ENCODE measurements at places on chromosomes 1 and 21.
A peak's percentile ranks its signal among the peaks of the same experiment; 100 is the strongest.

- no peak for DNase-seq
Measured at GRCh38 chr21:20728691-20729090, 269.5 kb upstream of the NCAM2 start.

DNA sequence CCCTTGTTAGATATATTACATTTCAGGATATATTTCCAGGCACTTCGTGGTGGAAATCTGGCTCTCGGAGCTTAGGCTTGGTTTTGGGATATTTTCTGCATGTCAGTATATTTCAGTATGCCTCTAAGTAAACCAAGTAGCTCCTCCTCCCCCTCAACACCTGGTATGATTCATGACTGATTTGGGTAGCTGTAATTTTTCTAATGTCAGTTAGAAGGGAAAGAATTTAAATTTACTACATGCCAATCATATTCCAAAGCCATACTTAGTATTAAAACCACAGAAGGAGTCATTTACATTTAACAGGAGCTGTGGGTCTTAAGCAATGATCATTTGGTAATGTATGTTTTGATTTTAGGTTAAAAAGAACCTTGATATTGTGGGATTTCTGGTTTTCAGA, 40.6 kb downstream of the ST6GALNAC3 start:
- DNase-seq = no peak

GRCh38 chr1:79694241-79694640, 687.7 kb upstream of the ADGRL4 start:
- no peak for DNase-seq

DNA sequence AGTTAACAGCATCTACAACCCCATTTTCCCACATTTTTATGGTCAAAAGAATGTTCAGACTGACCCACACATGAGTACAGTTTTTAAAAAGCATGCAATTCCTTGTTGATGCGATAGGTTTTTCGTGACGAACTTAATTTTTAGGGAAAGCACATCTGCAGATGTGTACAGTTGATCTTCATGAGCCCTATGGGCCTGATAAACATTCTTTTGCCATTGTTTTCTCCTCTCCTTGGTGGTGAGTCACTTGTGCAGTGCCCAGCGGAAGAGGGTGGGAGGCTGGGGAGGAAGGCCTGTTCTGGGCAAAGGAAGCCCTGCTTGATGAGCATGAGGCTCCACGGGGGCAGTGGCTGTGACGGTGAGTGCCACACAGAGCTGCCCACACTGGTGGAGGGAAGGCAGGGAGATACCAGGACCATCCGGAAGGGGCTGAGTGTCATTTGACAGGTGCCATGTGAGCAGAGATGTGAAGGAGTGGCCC, 5.3 kb downstream of the ARF1 start:
- no peak for DNase-seq

GRCh38 chr1:158107916-158108315, 72.8 kb upstream of the CD1D start:
- no peak for DNase-seq

- DNase-seq = peak; percentile 11
Measured at GRCh38 chr1:111448482-111448917, 556 bp downstream of the WDR77 start.

- DNase-seq = no peak
Measured at GRCh38 chr1:18751425-18751824, 108.0 kb downstream of the TAS1R2 start.

DNA sequence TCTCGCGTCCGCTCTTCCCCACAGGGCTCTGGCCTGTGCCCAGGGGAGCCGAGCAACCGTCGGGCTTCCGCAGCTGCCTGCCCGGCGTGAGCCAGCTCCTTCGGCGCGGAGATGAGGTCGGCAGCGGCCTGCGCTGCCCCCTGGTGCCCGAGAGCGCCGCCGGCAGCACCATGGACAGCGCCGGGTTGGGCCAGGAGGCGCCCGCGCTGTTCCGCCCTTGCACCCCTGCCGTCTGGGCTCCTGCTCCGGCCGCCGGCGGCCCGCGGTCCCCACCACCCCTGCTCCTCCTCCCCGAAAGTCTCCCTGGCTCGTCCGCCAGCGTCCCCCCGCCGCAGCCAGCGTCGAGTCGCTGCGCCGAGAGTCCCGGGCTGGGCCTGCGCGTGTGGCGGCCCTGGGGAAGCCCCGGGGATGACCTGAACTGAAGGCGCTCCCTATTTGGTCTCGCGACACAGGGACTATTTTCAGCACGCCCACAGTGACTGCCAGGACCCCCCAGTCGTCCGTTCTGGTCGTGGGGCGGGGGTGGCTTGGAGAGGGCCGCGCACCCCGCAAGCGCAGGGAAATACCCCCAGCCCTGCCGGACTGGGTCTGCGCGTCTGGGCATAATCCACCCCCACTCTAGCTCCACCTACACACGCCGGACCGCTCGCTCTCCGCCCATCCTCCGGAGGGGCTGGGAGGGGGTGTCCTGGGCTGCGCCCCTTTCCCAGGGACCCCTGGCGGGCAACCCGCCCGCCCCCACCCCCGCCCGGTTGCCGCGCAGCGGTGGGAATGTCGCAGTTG, 1.3 kb downstream of the HES3 start:
- DNase-seq = peak; percentile 78

DNA sequence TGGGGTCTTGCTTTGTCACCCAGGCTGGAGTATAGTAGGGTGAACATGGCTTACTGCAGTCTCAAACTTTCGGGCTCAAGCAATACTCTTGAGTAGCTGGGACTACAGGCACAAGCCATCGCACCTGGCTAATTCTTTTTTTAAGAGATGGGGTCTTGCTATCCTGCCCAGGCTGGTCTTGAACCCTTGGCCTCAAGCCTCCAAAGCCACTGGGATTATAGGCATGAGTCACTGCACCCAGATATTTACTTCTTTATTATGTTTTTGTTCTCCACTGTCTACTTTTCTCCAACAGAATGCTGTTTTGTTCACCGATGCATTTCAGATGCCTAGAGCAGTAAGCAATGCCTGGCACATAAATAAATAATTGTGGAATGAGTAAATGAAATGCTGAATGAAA, 72.4 kb downstream of the ADCY10 start:
- no peak for DNase-seq

- no peak for DNase-seq
Measured at GRCh38 chr1:88678405-88678804, 5.7 kb upstream of the PKN2 start.

GRCh38 chr1:183197762-183198161, 11.7 kb downstream of the LAMC2 start:
- DNase-seq = no peak

DNA sequence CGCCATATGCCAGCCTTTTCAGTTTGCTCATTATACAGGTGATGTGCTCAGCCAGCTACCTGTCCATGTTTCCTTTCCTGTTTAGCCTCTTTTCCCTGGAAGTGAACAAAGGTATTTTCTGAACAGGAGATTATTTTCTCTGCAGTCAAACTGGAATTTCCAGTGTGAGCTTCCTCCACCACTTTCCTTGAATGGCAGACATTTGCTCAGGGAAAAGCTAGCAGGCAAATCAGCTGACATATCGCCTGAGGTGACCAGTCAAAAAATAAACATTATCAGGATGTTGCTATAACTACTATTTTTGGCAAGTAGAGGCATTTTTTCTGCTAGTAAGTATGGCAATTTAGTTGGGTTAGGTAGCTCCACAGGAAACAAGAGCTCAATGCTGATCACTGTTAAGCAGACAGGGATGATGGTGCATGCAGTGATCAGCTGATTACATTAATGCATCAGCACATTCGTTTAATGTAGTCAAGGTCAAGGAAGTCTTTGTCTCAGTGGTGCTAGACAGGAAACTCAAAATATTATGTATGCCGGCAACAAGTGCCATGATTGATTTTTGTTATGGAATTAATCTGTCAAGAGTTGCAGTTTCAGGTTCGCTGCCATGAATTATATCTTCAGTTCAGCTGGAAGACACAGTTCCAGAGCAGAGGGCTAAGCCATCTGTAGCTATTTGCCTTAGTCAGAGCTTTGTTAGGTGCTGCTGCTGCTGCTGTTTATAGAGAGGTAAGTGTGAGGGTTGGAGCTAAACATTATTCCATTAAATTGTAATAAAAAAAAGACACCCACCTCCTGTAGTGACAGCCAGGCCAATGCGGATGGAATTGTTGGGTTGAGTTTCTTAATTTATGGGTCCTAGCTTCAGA, 179.7 kb upstream of the ST6GALNAC5 start:
- DNase-seq = no peak

DNA sequence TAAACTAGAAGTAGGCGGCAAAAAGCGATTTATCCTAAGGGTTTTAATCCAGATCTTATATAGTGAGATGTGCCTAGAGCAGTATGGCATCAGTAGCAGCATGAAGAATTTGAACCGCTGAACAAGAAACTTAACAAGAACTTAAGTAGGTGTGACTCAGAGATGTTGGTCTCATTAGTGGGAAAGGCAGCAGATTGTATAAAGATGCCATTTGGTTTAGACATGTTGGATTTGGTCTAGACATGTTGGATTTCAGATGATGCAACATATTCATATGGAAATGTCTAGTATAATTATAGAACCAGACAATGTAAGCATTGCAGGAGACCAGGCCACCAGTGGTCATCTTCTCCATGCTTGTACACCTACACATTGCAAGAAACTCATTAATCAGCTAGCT, 42.1 kb upstream of the ZP4 start:
- DNase-seq = no peak

- no peak for DNase-seq
Measured at GRCh38 chr21:26194811-26195251, 24.3 kb upstream of the APP start.

GRCh38 chr1:47548637-47549036, 110.8 kb downstream of the FOXD2 start:
- DNase-seq = no peak

DNA sequence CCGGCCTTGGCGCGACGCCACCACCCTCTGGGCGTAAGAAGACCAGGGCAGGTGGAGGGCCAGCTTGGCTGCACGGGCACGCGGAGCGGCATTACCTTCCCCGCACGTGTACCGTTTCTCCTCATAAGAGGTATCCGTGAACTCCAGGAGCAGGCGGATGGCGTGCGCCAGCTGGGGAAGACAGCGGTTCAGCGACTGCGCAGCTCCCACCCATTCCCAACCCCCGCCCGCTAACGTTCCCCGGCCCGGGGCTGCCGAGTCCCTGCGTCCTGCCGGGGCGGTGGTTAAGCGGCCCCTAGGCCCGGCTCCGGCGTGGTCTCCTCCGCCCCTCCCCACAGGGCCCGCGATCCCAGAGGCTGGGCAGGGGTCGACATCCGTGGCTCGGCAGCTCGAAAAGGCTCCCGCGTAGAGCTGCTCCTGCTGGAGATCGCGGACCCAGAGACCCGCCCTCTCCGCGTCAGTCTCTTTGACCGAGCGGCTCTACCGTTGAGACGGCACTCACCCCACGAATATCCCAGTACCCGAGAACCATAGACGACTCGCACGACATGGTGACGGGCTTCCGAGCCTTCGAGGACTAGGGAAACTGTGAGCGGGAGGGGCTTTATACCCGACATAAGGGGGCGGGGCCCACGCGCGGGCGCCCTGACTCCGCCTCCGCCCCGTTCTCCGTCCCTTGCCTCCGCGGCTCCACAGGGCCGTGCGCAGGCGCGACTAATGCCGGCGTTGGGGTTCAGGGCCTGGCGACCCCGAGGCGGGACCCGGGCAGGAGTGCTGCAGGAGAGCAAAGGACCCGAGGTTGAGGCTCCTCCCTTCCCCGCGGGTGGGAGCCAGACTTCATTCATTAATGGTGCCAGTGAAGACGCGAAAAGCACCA, 862 bp downstream of the GSTM3 start:
- DNase-seq = peak; percentile 76

DNA sequence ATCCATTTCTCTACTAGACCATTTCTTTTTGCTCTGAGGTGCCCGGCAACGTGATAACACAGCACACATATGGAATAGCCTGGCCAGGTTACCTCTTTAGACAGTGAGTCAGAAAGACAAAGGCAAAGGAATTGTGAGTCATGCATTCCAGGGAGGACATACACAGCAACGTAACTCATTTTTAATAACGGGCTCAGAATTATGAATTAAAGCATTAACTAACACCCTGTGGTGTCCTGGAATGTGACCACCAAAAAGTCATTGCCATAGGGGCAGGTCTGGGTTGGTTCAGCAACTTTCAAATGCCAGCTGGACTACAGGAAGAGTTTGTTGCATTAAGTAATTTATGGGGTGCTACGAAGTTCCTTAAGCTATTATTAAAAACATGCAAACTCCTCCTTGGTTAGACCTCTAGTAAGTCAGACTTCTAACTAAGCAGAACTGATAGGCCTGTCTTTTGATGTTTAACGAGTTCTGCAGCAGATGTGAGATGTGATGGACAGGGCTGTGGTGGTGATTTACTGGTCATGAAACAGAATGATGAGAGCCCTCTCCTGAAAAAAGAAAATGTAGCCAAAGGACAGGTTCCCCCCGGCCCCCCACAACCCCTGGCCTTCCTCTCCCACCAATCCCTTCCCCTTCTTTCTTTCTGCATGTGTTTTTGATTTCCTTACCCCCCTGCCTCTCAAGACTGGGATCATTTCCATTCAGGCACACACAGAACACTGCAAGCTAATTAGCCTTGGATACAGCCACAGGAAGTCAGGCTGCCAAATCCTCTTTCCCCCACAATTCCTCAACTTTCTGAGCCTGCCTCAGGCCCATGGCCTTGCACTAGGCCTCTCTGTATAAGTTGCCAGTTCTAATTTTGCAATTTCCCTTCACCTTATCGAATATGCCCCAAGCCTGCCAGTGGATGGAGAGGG, 88.9 kb upstream of the HAO2 start:
- no peak for DNase-seq

DNA sequence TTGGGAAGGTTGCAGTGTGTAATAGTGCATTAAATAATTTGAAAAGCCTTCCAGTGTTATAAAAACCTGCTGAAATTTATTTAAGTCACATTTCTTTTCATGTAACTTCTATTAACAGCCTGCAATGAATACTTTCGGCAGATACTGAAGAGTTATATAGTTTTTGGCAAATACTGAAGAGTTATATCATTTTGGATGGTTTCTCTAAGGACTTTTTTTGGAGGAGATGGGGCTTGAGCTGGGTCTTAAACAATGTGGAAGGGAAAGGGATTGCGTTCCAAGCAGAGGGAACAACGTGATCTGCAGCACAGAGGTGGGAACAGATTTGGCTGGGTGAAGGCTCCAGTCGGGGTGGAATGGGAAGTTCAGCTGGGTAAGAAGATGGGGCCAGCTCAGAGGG, 39.8 kb downstream of the MTR start:
- no peak for DNase-seq

DNA sequence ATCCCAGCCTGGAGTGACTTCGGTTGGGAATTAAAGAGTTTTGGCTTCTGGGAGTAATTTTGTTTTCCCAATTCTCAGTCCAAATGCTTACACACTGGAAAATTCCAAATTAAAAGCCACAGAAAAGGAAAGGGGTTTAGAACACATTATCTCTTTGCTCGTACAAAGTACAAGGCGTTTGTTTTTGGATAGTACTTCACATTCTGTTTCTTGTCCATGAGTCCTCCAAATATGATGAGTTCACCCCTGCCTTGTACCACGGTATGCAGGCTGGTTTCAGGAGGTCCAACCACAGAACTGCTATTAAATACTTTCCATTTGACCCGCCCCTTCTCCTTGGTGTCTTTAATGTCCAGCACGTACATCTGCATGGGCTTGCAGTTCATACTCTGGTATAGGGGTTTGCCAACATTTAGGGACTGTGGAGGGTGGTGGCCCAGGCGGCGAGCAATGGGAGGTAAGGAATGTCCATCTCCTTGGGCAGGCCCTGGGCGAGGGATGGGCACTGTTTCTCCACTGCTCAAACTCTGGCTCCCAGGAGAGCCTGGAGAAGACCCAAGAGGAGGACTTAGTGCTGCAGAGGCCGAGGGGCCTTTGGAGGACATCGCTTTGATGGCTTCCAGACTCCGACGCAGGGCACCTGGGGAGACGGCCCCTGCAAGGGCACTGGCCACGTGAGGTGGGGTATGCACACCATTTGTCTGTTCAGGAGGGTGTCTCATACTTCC, 13.7 kb upstream of the CPLANE2 start:
- DNase-seq = no peak

All from stimulated activated CD4-positive, alpha-beta T cell treated with anti-CD3 and anti-CD28 coated beads, Interleukin-4, amount 100 ng/mL, for 48 hours (primary cell).